Neural progenitor cell (in vitro differentiated cells): ENCODE measurements at places on chromosomes 13 and 19. TPM values are rescaled to one million over a fixed set of nuclear protein-coding genes. Genes with fewer than 3 reads are reported as not detected.

The WTIP gene
- total RNA-seq = 28.2 and 35.4 TPM in 2 replicates

DNA sequence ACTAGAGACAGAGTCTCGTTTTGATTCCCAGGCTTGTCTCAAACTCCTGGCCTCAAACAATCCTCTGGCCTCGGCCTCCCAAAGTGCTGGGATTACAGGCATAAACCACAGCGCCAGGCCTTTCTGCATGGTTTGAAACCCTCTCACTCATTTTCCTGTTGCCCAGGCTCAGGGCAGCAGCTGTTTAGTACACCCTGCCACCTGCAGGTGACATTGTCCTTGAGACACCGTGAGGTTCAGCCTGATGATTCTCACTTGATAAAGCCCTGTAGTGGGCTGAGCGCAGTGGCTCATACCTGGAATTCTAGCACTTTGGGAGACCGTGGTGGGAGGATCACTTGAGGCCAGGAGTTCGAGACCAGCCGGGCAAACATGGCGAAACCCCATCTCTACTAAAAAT lies 12.5 kb downstream of the IL12RB1 start:
- H3K27ac ChIP-seq = no peak overlapping the region
- H3K36me3 ChIP-seq = no peaks in the 10 kb centered on the region
- H3K4me1 ChIP-seq = no peaks in the 10 kb centered on the region
- no peak overlapping the region for H3K4me3 ChIP-seq
- DNase-seq = no peak

The MAMSTR gene
- 1.2 and 1.4 TPM in 2 replicates for total RNA-seq

GRCh38 chr19:38004186-38004520 lies 97.1 kb downstream of the SIPA1L3 start:
- H3K4me1 ChIP-seq = peaks cover 28% of the 10 kb centered on the region
- H3K27ac ChIP-seq = peak overlapping the region; percentile 95
- no peaks in the 10 kb centered on the region for H3K36me3 ChIP-seq
- peak overlapping the region; percentile 47 for H3K4me3 ChIP-seq
- H3K27me3 ChIP-seq = no peaks in the 10 kb centered on the region

DNA sequence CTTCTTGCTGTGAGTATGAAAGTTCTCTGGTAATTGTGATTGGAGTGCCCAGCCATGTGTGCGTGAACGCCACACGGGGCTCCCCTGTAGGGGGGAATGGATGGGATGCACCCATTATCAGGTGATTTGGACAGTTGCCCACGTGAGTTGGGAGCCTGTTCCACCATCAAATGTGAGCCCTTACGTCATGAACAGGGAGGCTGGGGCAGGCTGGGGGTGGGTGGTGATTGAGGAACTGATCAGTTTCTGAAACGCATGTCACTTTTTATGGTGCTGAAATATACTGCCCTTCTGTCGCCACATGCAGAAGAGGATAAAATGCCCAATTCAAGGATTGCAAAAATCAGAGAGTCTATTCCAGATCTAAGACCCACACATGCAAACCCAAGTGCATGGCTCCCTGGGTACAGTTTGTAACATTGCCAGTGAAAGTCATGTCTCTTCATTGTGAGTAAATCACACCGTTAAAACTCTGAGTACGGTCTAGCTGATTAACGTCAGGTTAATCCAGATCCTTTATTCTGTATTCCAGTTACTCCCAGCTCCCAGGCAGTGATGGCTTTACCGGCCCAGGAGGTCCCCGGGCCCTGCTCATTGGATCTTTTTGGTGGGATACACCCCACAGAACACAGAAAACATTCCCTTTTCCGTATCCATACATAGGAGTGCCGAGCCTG lies 90.2 kb downstream of the RAB20 start:
- no peaks in the 10 kb centered on the region for H3K27me3 ChIP-seq
- peaks cover 8% of the 10 kb centered on the region for H3K4me1 ChIP-seq
- H3K36me3 ChIP-seq = no peaks in the 10 kb centered on the region
- no peak overlapping the region for H3K4me3 ChIP-seq

DNA sequence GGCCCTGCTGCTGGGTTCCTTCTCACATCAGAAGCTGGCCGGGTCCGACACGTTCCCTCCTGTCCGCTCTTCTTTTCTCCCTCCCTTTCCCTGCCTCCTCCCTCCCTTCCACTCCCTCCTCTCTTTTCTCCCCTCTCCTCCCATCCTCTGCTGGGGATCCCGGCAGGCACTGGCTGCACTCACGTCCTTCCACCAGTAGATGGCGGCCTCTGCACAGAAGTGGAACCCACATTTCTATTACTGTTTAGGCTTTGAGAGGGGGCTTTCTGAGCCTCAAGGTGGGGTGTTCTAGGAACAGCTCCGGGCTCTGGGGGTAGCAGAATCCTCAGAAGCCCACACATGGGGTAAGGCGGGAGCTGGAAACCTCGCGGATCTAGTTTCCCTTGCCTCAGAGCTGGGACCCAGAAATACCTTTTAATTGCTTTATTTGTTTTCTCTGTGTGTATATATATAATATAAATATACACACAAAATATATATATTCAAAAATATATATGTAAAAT lies 294.2 kb downstream of the ZNF536 start:
- H3K27ac ChIP-seq = no peak overlapping the region
- no peaks in the 10 kb centered on the region for H3K36me3 ChIP-seq
- peaks cover 14% of the 10 kb centered on the region for H3K27me3 ChIP-seq
- peaks cover 20% of the 10 kb centered on the region for H3K4me1 ChIP-seq
- DNase-seq = peak; percentile 80

- no peak overlapping the region for H3K4me3 ChIP-seq
- H3K4me1 ChIP-seq = peaks cover 13% of the 10 kb centered on the region
- no peak for DNase-seq
- H3K27me3 ChIP-seq = no peaks in the 10 kb centered on the region
- no peak overlapping the region for H3K27ac ChIP-seq
Observed at GRCh38 chr13:38180670-38181069, 169.0 kb upstream of the UFM1 start.

GRCh38 chr19:52691215-52691610 lies 43.6 kb downstream of the ZNF611 start:
- H3K4me1 ChIP-seq = peaks cover 13% of the 10 kb centered on the region
- no peaks in the 10 kb centered on the region for H3K36me3 ChIP-seq
- DNase-seq = peak; percentile 13
- H3K27ac ChIP-seq = no peak overlapping the region
- H3K4me3 ChIP-seq = peak overlapping the region; percentile 59

The ZNF490 gene
- total RNA-seq = 6.8 and 16.7 TPM in 2 replicates

DNA sequence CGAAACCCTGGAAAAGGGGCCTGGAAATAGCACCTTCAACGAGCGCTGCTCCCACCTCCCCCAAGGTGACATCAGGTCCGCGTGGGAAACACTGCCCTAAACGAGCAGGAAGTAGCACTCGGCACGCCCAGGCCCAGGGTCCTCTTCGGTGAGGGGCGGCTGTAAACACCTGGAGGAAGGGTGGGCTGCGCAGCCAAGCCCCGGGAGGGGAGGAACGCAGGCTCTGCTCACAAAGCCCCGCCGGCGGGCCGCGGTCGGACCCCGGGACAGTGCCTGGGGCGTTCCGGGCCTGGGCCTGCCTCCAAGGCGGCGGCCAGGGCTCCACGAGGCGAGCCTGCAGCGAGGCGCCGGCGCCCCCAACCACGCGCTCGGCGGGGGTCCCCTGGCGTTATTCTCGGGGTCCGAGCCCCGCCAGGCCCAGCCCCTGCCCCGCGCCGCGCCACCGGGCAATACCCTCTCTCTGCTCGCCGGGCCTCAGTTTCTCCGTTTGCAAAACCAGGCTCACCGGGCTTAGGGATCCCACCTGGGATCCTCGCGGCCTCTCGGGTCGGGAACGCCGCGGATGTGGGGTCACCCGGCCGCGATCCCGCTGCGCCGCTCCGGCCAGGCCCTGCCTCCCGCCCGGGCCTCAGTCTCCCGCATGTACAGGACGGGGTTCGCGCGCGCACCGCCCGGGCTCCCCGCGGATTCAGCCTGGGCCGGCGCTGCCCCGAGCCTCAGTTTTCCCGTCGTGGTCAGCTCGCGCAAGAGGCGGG lies 630 bp downstream of the RNF126 start:
- H3K4me1 ChIP-seq = peaks cover 12% of the 10 kb centered on the region
- DNase-seq = peak; percentile 55
- peaks cover 7% of the 10 kb centered on the region for H3K27me3 ChIP-seq
- no peaks in the 10 kb centered on the region for H3K36me3 ChIP-seq
- H3K27ac ChIP-seq = no peak overlapping the region

DNA sequence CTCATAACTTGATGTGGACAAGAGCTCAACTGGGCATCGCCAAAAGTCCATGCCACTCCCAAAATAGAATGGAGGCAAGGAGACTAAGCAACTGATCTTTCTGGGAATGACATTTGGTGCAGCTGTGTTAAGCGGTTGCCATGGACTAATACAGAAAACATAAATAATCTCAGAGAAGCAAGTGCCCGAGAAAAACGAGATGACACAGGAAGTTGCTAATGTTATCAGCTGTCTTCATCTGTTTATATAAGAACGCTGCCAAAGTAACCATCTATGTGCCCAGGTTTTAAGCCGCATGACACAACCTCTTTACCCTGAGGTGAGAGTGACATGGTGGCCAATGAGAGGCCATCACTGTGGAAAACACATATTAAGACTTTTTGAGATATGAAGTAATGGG lies 54.9 kb upstream of the SACS start:
- peaks cover 15% of the 10 kb centered on the region for H3K4me1 ChIP-seq
- no peak overlapping the region for H3K27ac ChIP-seq
- H3K36me3 ChIP-seq = no peaks in the 10 kb centered on the region
- no peaks in the 10 kb centered on the region for H3K27me3 ChIP-seq

The LIM2 gene
- total RNA-seq = 0.26 and 3.2 TPM in 2 replicates

DNA sequence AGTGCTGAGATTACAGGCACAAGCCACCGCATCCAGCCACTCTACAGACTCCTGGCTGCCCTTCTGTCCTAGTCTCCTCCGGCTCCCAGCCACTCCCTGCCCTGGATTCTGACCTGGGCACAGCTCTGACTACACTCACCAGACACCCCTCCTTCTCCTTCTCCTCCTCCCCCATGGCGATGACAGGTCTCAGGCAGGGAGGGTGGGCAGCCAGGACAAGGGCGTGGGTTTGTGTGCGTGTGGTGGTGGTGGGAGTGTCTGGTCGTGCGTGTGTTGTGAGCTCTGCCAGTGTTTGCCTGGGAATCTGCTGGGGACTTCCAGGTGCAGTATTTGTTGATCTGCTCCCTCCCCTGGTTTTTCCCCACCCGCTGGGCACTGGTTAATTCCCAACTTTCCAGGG lies 3.0 kb upstream of the NCCRP1 start:
- H3K27me3 ChIP-seq = peaks cover 42% of the 10 kb centered on the region
- DNase-seq = peak; percentile 25
- H3K27ac ChIP-seq = no peak overlapping the region
- H3K4me1 ChIP-seq = peaks cover 6% of the 10 kb centered on the region

DNA sequence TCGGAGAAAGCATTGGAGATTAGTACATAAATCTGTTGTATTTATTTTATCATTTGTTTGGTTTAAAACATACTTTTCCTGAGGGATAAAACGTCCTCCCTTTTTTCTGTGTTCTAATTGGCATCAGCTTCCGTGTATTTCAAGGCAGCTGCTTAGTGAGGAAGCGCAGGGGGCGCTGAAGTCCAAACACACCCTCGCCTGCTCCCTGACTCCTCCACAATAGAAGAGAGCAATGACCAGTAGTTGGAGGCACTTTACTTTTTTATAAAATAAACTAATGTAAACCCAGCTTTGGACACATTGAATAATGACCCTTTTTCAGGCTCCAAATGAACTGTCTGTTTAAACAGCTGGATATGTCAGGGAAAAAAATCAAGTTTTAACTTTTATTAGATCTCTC lies 79.9 kb downstream of the RNASEH2B start:
- H3K4me3 ChIP-seq = no peak overlapping the region
- DNase-seq = peak; percentile 52
- no peaks in the 10 kb centered on the region for H3K36me3 ChIP-seq
- peaks cover 31% of the 10 kb centered on the region for H3K4me1 ChIP-seq

- H3K36me3 ChIP-seq = no peaks in the 10 kb centered on the region
- H3K27ac ChIP-seq = no peak overlapping the region
- peaks cover 56% of the 10 kb centered on the region for H3K27me3 ChIP-seq
Observed at GRCh38 chr19:17841810-17842662, 5.7 kb downstream of the JAK3 start.

The SIGLEC5 gene
- not detected in 2 replicates for total RNA-seq

GRCh38 chr13:79340490-79340889 lies 65.6 kb downstream of the RBM26 start:
- H3K36me3 ChIP-seq = peaks cover 51% of the 10 kb centered on the region
- H3K4me1 ChIP-seq = no peaks in the 10 kb centered on the region
- no peak overlapping the region for H3K4me3 ChIP-seq
- no peaks in the 10 kb centered on the region for H3K27me3 ChIP-seq
- DNase-seq = no peak

GRCh38 chr19:17575871-17576757 lies 20.7 kb downstream of the COLGALT1 start:
- no peaks in the 10 kb centered on the region for H3K27me3 ChIP-seq
- DNase-seq = no peak
- H3K4me1 ChIP-seq = no peaks in the 10 kb centered on the region
- H3K4me3 ChIP-seq = no peak overlapping the region
- H3K36me3 ChIP-seq = no peaks in the 10 kb centered on the region
- no peak overlapping the region for H3K27ac ChIP-seq
